ENCODE measurements at places on chromosomes 5 and 9.
A peak's percentile ranks its signal among the peaks of the same experiment; 100 is the strongest.

DNA sequence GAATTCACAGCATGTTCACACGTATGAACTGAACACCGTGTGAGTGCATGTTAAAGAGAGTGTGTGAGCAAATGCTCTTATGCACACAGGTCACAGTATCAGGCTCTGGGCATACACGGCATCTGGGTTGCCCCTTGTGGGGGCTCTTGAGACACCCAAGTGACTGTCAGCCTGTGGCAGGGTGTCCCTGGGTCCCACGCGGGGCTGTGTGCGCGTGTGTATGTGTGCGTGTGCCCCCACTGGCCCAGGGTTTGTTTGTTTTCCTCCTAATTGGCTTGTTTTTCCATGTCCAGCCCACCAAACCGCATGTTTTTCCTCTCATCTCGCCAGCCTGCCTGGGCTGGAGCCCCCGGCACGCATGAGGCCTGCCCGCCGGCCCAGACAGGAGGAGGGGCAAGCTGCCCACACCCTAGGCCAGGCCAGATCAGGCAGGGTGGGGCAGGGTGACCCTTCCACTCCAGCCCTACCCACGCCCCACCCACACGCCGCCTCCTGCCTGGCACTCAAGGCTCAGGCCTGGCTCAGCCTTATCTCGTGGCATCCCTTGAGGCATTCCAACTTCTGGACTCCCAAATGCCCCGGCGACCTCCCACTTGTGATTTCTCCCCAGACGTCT lies 28.8 kb downstream of the CNTFR start:
- no peak for DNase-seq

DNA sequence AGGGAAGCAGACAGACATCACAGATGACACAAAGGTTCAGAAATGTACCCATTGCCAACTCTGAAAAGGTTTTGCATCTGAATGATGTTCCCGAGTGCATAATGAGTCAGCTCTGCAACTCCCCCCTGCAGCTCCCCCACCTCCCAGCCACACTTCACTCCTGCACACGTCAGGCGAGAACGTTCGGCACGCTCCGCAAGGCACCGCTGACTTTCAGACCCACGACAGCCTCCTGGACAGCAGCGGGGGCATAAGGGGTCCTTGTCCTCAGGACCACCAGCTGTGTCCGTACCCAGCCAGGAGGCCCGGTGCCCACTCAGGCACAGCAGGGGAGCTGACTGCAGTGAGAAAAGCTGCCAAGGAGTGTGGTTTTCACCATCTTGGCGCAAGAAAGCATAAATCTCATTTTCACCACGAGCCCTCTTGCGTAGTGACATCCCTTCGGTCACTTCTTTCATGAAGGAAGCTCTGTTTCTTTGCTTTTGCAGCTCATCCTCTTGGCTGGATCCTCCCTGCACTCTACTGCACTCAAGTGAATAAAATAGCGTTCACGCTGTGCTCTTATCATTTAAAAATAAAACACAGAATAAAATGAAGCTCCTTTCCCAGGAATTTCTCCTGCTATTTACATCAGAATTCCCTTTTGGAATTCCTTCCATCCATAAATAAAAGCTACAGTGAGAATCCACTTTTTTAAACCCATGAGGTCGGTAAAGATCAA lies 9.9 kb downstream of the GFPT2 start:
- DNase-seq, result no peak

GRCh38 chr5:145588113-145588512 lies 247.0 kb downstream of the PRELID2 start:
- DNase-seq, result no peak

- no peak for DNase-seq
Measured at GRCh38 chr5:141757402-141757801, 75.4 kb upstream of the ARAP3 start.

DNA sequence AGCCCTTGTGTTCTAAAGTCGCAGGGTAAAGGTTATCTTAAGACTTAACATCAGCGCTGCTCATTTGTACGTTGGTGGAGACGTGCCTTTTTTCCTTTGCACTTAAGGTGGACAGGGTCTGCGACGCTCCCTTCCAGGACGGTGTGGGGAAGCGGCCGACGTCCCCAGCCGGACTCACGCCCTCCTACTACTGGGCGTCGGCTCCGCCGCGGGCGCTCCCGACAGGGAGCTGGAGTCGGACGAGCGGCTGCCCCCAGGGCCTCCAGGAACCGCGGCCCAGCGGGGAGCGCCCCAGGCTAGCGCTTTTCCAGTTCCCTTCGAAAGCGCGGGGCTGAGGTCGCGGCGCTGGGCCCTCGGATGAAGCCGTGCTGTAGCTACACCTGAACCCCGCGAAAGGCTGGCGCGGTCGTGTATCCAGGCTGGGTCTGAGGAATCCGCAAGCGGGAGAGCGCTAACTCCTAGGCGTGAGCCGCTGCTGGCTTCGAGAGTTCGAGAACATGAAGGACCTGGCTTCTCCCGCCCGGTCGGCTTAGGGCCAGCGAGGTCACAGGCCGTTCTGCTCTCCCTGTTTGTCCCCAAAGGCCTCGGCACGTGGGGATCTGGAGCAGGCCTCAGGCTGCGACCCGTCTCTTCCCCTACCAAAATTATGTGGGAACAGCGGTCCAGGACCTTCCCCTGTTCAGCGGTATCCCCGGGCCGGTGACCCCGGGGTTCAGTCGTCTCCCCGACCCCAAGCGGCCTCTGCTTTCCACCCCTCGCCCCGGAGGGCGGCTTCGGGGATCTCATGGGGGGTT lies 3.8 kb upstream of the DMRT3 start:
- DNase-seq, result no peak

DNA sequence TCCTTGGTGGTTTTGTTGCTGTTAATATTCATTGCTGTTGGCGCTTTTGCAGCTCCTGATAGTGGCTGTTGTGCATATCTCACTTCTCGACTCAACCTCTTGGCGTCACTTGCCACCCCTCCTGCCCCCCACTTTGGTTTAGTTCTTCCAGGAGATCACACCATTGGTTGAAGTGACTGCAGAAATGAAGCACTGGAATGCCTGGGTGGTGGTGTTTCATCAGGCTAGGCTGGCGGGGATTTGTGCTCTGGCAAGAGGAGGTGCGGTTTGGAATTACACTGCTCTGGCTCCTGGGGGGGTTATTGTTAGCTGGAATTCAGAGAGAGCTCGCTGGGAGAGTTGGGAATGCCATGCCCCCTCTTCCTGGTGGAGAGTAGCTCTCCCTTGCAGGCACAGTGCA lies 11.5 kb downstream of the PRRC2B start:
- DNase-seq, result no peak

DNA sequence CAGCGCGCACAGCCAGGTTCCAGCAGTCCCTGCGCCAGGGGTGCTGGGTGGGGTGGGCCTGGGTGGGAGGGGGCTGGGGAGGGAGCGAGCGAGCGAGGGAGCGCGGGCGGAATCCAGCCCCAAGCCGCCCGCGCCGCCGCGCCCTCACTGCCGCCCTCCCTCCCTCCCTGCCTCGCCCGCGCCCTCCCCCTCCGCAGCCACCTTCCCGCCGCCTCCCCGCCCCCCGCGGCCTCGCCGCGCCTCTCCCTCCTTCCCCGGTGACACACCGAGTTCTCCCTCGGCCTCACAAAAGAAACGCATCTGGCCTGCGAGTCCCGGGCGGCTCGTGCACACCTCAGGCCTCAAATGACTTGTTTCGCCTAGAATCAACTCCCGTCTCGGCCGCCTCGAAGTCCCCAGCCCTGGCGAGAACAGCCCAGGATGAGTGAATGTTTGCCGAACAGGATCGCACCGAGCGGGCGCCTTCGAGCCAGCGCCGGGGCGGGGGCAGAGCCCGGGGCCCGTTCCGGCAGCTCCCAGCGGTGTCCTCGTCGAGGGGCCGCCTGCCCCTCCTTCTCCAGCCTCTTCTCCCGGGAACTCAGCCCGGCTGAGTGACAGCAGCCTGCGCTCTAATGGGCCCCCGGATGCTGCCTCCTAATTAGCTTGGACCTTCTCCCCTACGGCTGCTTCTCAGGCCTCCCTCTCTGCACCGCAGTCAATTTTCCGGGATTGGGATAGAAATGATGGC lies 371 bp upstream of the PITX1 start:
- DNase-seq, result peak; percentile 22

GRCh38 chr5:7261049-7261448 lies 134.9 kb upstream of the ADCY2 start:
- DNase-seq, result peak; percentile 41

- DNase-seq, result no peak
Measured at GRCh38 chr5:168366116-168366515, 74.7 kb downstream of the WWC1 start.

- DNase-seq, result no peak
Measured at GRCh38 chr9:113301548-113301947, 1.6 kb downstream of the RNF183 start.

DNA sequence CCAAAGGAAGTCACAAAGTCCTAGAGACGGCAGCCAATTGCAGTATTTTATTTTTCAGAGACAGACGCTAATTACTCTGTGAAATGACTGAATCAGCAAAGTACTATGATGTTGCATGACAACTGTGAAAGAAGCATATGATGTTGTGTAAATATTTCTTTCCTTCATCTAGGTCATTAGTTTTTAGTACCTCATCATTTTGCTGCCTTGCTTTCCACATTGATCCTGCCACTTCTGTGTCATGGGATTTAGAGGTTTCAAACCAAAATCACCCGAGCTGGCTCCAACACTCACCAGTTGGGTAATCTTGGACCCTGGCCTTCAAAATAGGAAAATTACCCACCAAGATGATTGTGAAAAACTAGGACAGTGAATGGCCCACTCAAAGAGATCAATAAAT lies 585.2 kb downstream of the ACTL7B start:
- no peak for DNase-seq

- no peak for DNase-seq
Measured at GRCh38 chr9:8863886-8864544, 1064.4 kb upstream of the DMAC1 start.

DNA sequence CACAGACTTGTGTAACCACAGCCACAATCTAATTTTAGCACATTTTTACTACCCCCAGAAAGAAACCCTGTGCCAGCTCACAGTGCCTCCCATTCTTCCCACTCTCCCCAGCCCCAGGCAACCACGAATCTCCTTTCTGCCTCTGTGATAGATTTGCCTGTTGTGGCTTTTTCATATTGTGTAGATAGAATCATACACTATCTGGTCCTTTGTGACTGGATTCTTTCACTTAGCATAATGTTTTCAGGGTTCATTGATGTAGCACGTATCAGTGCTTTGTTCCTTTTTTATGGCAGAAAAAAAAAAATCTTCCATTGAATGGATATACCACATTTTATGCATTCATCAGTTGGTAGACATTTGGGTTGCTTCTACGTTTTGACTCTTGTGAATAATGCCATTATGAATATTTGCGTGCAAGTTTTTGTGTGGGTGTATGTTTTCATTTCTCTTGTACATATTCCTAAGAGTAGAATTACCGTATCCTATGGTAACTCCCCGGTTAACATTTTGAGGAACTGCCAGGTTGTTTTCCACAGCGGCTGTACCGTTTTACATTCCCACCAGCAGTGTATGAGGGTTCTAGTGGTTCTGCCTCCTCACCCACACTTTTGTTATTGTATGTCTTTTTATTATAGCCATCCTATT lies 64.5 kb downstream of the RCL1 start:
- no peak for DNase-seq

GRCh38 chr5:5523066-5523505 lies 100.6 kb downstream of the ICE1 start:
- DNase-seq, result peak; percentile 41
